ENCODE measurements at places on chromosomes 2 and 18.

DNA sequence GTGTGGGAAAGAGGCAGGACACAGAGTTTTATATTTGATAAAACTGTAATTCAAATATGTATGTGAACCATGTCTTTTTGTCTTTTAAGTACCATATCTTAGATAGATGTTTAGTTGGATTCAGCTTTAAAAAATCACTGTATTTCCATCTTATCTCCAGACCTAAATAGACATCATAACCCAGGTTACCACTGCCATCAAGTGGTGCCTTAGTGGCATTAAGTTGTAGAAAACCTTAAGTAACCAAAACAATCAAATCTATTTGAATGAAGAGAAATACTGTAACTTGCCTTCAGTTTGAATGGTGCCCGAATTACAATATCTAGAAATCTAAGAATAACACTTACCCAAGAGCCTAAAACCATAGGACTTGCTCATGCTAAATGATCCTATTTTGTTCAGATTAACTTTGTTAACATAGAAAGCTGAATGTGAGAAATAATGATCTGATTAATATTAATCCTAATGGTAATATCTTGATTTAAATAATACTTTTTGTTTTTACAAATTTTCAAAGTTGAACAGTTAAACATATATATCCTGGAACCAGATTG lies 92.5 kb upstream of the MAP2 start:
- no peak for DNase-seq

GRCh38 chr2:23207871-23208270 lies 177.1 kb upstream of the KLHL29 start:
- DNase-seq: no peak

DNA sequence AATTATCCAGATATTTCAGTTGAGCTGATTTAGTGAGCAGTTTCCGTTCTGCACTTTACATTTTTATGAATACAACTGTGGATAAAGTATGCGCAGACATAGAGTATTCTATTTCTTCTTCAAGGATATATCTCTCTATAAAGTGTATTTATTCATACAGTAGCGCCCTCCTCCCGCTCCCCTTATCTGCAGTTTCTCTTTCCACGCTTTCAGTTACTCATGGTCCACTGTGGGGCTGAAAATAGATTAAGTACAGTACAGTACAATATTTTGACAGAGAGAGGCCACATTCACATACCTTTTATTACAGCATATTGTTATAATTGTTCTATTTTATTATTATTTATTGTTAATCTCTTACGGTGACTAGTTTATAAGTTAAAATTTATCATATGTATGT lies 19.7 kb upstream of the FHL2 start:
- no peak for DNase-seq

DNA sequence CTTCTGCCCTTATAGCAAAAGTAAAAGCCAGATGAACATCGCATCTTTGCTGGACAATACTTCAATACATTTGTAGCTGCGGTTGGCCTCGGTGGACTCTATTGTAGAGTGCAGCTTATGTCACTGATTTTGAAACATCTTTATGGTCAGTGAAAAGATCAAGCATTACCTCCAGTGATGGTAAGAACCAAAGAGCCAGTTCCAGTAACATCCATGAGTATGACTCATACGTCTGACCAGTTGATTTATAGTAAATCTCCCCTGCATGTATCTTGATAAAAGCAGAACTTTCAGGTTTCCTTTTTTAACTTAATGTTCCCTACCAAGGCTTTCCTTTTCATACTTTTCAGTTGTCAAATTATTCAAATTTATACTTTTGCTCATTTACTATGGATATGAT lies 119.2 kb upstream of the HNRNPA3 start:
- no peak for DNase-seq

DNA sequence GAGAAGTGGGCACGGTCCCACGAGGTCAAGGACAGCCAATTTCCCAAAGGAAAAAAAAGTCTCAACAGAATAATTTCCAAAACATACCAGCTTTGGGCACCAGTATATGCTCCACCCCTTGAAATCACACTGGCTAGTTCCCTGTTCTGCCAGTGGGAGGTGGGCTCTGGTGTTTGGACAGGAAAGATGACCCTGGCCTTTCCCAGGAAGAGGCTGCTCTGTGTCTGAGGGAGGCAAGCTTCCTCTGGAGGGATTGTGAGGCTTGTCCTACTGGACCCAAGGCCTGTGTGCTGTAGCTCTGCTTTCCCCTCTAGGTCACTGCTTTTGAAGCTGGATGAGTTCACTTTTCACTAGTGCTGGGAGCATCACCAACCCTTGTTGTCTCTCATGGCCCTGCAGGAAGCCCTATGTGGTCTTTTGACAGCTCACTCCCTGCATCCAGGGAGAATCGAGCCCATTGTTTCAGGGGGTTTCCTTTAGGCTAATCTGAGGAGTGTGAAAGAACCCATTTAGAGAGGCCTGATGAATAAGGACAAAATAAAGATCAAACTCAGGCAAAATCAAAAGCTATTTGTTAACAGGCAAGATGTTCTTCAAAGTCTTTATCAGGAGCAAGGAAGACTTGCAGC lies 36.3 kb downstream of the CXCR4 start:
- no peak for DNase-seq

Data from activated T-cell treated with anti-CD3 and anti-CD28 coated beads, Interleukin-2, amount 50 U/mL, for 1 hour (primary cell).